ENCODE measurements at places on chromosomes 4 and X. TPM values are rescaled to one million over a fixed set of nuclear protein-coding genes. Genes with fewer than 3 reads are reported as not detected.

The AFF2 gene
- not detected for total RNA-seq

The BEX5 gene
- total RNA-seq = 3.0 TPM

The ACE2 gene
- 0.12 TPM for total RNA-seq

The TAF7L gene
- not detected for total RNA-seq

The SORCS2 gene
- total RNA-seq = not detected

The NDST3 gene
- 0.12 TPM for total RNA-seq
